ENCODE measurements at places on chromosomes 1 and 21.

- no peak for DNase-seq
Observed at GRCh38 chr21:42387164-42387563, 8.7 kb downstream of the TMPRSS3 start.

DNA sequence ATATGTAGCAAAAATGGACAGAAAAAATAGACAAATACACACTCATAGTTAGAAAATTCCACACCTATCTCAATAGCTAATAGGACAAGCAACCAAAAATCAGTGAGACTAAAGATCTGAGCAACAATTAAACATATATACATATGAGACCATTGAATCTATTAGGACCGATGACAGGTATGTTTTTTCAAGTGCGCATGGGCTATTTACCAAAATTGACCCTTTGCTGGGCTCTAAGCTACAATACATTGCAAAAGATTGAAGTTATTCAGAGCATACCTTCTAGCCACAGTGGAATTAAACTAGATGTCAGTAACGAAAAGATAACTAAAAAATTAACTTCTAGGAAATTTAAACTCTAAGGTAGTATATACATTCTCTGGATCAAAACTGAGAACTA is 13.7 kb downstream of the CD55 start:
- no peak for DNase-seq

DNA sequence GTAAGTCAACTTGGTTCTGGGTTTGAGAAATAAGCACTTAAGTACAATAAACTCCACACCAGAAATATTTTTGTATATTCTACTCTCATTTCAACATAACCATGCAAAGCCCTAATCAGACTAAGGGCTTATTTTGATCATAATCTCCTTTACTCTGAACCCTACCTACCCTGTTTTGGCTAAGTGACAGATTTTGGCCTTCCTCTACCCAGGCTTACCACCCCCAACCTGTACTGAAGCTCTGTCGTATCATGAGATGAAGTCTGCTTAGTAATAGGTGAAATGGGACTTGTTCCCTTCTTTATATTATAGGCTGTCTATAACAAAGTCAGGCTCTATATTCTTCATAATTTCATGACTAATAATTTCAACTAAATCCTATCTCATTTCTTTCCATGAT is 135.5 kb downstream of the RERE start:
- no peak for DNase-seq

- no peak for DNase-seq
Observed at GRCh38 chr1:45516036-45516435, 5.6 kb downstream of the PRDX1 start.

Measured in right renal pelvis (tissue), 4 donors.